Stimulated activated naive CD8-positive, alpha-beta T cell treated with anti-CD3 and anti-CD28 coated beads, Interleukin-15, amount 100 ng/mL, for 72 hours (primary cell): ENCODE measurements at places on chromosomes 6 and 20.

DNA sequence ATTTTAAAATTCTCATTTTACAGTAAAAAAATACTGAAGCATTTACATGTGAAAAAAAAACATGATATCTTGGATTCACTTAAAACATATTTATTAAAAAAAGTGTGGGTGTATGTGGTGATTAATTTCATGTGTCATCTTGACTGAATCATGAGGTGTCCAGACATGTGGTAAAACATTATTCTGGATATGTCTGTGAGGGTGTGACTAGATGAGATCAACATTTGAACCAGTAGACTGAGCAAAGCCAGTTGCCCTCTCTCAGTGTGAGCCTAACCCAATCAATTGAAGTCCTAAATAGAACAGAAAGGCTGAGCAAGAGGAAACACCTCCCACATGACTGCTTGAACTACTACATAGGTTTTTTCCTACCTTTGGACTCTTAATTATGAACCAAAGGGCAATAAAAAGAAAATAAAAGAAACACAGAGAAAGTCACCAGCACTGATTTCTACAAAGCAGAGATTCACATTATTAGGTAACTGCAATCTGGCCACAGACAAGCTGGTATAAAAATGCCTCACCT is 90.5 kb upstream of the VGLL2 start:
- DNase-seq: no peak

GRCh38 chr6:167211881-167212712 is 54.3 kb upstream of the GPR31 start:
- no peak for DNase-seq

GRCh38 chr20:57795342-57795697 is 85.5 kb upstream of the PMEPA1 start:
- DNase-seq: no peak

DNA sequence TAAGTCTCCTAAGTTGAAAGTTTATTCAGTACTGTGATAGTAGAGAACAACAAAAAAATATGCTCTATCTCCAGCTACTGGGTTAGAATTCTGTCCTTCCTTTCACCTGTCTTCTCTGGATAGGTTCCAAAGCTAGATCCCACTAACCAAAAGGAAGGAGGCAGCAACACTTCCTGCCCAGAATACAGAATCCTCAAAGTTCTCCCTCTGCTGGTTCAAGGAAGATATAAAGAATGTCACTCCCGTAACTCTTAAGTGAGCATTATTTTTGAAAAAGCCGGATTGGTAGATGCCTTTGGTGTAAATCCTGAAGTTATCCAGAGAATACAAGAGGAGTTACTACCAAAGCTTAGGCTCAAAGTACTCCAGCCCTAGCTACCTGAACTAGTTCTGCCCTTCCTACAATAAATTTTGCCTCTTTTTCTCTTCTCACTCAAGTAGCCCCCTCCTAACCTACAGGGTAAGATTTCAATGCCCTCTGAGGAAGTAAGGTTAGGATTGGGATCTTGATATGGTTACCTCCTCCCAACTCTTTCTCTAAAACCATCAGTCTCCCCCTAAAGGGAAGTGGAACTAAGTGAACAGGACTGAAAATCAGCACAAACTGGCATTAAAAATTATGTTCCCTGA is 26.0 kb upstream of the CRIP3 start:
- no peak for DNase-seq

DNA sequence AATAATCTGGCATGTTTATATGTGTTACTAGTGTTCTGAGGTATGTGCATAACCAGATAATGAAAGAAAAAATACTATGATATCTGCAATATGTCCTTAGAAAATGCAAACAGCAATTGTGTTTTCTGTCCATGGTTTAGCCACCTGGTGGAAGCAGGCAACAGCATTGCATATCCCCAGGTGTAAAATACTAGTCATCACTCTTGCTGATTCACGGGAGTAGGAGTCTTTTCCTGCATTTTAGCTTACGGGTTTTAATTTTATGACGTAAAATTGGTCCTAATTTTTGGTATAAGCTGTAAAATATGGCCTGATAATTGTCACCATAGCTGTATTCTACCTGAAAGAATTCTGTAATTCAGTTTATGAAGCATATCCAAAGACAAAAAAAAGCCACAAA is 2.5 kb downstream of the RNF182 start:
- no peak for DNase-seq

DNA sequence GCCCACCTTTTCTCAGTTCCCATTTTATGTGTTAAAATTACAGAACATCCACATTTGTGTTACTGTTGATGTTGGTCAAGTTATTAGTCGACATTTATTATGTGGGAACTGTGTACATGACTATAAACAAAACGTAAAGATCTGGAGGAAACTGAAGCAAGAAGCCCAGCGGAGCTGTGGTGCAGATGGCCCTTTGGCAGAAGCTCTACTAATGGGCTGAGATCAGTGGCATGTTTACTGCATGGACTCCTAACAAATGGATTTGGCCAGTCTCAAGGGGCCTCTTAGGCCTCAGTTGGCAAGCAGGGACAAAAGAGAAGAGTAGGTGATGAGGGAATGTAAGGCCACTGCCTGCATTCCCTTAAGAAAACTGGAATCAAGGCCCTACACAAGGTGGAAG is 282.1 kb upstream of the TCF21 start:
- no peak for DNase-seq
